ENCODE measurements at places on chromosomes 12 and 14.
A peak's percentile ranks its signal among the peaks of the same experiment; 100 is the strongest.

DNA sequence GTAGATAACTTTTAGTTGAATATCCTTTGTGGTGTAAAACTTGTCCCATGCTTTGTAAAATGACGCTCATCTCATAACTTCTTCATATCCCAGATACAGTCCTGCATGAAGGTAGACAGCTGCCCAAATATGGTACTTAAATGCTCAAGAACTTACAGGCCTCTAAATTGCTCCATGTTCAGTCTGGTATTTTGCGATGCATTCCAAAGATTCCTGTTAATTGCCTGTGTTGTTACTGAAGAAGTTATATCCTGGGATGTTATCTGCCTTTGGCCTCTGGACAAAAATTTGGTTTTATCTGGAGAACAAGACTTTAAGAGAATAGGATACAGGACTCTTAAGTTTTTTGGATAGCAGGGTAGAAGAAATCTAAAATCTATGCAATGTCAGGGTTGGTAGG, 473.0 kb downstream of the PCNX1 start:
- no peak for DNase-seq

GRCh38 chr14:106506881-106507305, 980.5 kb downstream of the TMEM121 start:
- no peak for DNase-seq

GRCh38 chr12:106178562-106178961, 39.8 kb upstream of the NUAK1 start:
- no peak for DNase-seq

DNA sequence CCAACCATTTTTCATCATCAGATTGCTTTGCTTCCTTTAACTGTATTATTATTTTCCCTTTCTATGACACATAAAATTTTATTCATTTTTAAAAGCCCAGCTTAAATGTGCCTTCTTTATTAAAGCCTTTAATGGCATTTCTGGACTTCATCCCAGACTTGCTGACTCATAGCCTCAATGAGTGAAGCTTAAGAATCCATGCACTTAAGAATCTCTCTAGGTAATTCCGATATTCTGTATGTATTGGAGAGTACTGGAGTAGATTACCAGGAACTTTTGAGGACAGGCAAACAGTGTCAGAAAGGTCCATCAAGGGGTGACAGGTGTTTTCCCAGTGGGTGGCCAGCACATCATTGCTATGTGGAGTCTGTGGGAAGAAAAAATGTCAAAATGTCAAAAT, 107.9 kb downstream of the PTPRQ start:
- no peak for DNase-seq

GRCh38 chr12:2826036-2826435, 8.8 kb downstream of the NRIP2 start:
- DNase-seq, result no peak

DNA sequence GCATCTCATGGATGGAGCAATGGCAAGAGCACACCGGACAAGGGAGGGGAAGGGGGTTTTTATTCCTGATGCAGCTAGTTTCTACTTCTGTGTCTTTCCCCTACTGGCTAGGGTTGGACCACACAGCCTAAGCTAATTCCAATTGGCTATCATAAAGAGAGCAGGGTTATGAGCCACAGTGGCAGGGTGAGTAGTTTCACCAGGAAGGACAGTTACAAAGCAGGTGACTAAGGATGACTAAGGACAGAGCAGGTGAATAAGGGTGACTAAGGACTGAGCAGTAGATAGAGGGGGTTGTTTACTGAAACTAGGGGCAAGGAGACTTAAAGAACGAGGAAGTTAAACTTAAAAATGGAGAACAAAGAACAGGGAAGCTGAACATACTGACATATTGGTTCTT, 321.4 kb upstream of the SEL1L start:
- DNase-seq, result no peak

DNA sequence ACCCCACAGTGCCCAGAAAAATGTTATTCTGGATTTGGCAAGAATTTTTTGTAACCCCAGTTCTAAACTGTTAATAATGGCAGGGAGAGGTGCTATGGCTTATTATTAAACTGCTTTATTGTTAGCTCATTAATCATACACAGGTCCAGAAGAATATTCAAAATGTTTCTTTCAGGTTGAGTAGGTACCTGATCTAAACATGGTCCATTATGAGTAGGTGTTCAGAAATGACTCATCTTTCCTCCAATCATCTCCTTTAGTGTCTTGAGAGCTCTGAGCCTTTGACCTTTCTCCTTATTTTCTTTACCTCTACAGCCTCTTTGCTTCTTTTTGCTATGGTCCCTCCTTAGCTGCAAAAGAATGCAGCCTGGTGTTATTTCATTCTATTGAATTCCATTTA, 211.0 kb upstream of the GARIN6 start:
- DNase-seq, result no peak

- no peak for DNase-seq
Observed at GRCh38 chr12:71170456-71170855, 12.7 kb upstream of the TSPAN8 start.

DNA sequence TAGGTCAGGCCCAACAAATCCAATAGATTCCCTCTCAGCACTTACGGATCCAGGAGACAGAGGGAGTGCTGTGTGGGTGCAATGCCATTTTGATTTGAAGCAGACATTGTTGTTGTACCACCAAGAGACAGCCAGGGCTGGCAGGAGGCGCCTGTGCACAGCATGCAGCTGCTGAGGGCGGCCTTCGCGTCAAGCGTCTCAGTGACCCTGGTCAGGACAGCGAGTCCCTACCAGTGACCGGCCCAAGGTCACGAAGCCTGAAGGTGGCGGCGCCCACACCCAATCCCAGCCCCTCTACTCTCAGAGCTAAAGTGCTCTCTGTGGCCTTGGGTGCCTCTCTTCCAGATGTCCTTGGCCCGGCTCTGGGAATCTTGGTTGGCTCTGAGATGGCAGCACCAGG, 40.5 kb downstream of the PRMT8 start:
- no peak for DNase-seq

GRCh38 chr12:63354969-63355368, 204.0 kb upstream of the AVPR1A start:
- DNase-seq, result no peak

DNA sequence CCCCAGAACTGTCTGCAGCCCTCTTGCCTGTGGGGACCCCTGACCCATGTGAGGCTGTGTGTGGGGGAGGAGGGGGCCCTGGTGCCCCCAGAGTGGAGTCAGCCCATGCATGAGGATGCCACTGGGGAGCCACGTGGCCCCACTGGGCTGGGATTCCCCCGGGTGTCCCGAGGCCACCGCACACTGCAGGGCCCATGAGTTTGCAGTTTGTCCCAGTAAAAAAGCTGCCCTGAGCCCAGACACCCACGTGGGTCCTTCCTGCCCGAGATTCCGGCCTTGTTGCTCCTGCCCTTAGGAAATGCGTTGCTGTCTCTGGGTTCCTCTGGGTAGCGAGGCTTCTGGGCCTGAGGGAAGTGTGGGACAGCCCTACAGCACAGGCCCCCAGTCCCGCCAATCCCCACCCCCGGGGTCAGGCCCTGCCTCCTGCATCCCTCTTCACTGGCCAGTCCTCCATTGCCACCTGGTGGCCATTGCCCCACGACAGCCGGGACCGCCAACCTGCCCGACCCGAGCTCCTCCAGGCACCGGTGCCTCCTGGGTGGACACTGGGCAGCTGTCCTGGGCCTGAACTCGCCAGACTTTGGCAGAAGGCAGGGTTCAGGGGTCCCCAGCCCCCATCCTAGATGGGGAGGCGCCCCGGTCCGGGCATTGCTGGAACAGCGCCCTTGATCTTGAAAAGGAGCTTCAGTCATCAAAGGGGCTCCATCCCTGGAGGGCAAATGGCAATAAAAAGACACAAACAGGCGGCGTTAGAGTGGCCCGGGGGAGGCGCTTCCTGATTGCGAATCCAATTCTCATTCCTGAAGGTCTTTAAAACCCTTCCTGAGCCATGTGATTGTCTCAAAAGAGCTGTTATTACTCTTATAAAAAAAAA, 15.6 kb upstream of the C14orf180 start:
- DNase-seq, result peak; percentile 70

- DNase-seq, result no peak
Observed at GRCh38 chr12:79895071-79895470, 39.8 kb downstream of the PPP1R12A start.

DNA sequence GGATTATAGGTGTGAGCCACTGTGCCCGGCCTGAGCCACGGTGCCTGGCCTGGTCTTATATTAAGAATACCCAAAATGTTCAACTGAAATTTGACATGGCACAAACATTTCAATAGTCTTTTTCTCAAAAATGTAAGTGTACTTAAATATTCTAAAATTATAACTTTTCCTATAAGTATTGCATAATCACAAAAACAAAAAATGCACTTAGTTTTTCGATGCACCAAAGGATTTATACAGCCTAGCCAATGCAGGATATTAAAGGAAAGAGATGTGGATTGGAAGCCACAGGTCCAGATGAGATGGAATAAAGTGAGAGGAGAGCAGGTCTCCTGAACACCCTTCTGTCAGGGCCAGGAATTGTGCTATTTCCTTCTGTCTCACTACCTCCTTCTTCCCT, 62.8 kb downstream of the ZC3H14 start:
- no peak for DNase-seq

- no peak for DNase-seq
Observed at GRCh38 chr12:106564678-106565329, 18.0 kb upstream of the RFX4 start.

DNA sequence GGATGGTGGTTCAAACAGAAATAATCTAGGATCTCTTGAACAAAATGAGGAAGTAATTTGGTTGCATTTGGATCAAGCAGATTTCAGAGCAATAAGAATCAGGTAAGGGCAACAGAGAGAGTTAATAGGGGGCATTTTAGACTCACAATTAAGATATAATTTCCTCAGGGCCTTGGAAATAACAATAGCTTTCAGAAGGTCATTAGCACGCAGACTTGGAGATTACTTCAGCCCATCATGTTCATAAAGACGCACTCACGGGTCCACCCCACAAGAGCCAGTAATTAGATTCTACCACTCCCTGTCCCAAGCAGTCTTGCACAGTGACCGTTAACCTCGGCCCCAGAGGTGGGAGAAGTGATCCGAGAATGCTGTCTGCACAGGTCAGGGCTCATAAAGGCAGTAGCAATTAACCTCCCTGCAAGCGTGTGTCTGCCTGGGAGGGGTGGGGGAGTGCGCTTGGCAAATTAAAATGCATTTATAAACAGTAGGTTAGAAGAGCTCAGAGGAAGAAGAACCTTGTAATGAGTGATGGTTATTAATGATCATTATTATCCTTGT, 125.7 kb upstream of the CCDC196 start:
- no peak for DNase-seq

DNA sequence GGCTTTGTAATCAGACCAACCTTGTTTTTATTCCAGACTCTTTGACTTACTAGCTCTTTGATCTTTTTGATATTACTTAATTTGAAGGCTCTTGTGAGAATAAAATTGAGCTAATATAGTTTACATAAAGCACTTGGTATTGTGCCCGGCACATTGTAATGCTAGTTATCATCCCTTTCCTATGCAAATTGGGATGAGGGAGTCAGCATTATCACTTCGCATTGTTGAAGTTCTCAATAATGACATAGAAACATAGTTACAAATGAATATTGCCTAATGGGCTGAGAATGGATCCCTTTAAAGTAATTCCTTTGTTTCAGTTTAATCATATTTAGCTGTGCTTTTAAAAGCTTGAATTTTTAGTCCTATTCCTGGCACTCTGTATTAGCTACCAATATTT, 36.6 kb downstream of the SUPT16H start:
- DNase-seq, result no peak

GRCh38 chr12:56616925-56617324, 13.2 kb downstream of the BAZ2A start:
- DNase-seq, result no peak

- DNase-seq, result peak; percentile 92
Observed at GRCh38 chr14:68961781-68962584, 17.1 kb downstream of the ACTN1 start.

- DNase-seq, result no peak
Observed at GRCh38 chr12:96521895-96522682, 32.7 kb downstream of the CFAP54 start.

GRCh38 chr14:76412501-76412900, 36.6 kb downstream of the ESRRB start:
- no peak for DNase-seq

DNA sequence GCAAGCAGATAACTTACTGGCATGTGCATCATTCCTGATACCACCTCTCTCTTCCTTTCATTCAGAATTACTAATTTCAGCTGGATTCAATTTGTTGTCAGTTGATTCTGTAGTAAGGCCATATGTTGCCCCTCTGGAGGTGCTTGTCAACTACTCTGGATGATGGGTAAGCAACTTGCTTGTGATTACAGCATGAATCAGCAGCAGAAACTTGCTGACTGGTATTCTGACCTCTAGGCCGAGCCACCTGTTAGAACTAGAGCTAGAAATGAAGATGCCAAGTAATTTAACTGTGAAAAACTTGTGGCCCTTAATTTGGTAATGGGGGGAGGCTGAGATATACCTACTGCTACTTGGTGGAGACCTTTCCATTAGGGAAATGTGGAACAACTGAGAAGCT, 5.1 kb downstream of the RNF10 start:
- DNase-seq, result no peak

- no peak for DNase-seq
Observed at GRCh38 chr12:62191491-62192179, 68.6 kb upstream of the USP15 start.

DNA sequence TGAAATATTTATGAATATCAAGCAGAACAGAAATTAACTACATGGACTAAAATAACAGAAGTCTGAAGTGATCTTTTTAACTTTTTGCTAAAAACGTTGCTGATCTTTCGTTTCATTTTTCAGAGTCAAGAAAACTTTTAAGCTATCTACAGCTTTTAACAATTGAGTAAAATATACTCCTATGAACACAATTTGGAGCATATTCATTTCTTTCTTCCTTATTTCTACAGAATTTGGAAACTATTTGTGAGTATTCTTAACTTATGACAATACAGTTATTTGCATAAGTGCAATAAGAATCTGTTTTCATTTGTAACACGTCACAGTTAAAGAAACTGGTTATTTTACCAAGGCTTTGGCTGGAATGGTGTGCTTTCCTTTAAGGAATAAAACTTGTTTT, 21.0 kb upstream of the B4GALNT1 start:
- DNase-seq, result no peak

- DNase-seq, result no peak
Observed at GRCh38 chr12:109701064-109701463, 12.6 kb upstream of the FAM222A start.

DNA sequence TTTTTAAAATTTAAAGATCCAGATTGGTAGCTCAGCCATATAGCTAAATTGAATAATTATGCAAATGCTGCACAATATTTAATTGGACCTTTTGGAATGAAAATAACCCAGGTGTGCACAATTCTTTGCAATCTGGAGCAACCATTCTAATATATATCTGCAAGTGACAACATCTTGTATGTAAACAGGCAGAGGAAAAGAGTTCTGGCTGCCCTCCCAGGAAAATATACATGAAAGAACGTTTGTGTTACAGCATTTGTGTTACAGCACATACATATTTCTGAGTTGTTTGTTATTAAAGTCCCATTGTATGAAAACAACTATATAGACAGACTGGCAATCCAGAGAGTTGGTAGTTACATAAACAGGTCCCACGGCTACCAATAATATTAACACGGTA, 377.5 kb downstream of the DIO2 start:
- no peak for DNase-seq
